ENCODE measurements at places on chromosomes 6 and 20. TPM values are rescaled to one million over a fixed set of nuclear protein-coding genes. Genes with fewer than 3 reads are reported as not detected.

DNA sequence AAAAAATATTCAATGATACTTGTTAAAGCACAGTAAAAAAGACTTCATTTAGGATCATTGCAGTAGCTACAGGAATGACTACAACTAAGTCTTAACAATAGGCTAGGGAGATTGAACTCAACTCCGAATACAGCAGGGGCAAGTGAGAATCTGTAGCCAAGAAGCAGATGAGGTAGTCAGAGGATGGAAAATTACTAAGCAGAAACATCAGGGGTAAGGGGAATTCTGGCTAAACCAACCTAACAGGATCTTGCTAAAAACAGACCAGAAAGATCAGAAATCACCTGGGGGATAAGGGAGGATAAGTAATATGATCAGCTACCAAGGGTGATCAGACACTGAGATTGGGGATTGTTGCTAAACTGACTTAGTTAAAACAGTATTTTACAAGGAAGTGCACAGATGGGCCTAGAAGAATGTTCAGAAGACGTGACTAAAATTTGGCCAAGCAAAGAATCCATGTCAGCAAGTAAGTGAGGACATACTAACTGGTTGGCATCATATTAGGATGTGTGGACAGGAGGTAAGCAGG is 217.5 kb downstream of the TENT5A start:
- no peak for DNase-seq
- H3K4me3 ChIP-seq = no peak overlapping the region
- no peaks in the 10 kb centered on the region for H3K4me1 ChIP-seq
- no peaks in the 10 kb centered on the region for H3K36me3 ChIP-seq
- no peak overlapping the region for H3K27ac ChIP-seq
- no peaks in the 10 kb centered on the region for H3K27me3 ChIP-seq

DNA sequence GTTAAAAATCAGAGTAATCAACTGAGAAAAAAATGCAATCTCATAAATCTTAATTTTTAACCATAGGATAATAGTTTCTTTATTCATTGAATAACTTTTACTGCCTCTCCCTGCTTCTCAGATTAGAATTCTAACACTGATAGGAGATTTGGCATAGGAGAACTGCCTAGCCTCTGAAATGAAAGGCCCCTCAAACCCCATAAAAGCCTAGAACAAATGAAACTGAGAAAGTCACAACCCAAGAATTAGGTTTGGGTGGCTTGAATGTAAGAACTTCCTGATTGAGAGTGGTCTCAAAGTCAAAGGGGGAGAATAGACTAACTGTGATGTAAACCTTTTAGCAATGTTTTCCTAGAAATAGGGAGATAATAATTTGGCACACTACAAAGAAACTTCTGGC is 52.2 kb downstream of the SAMD5 start:
- H3K27ac ChIP-seq = no peak overlapping the region
- no peaks in the 10 kb centered on the region for H3K27me3 ChIP-seq
- H3K4me1 ChIP-seq = no peaks in the 10 kb centered on the region
- H3K36me3 ChIP-seq = no peaks in the 10 kb centered on the region
- no peak overlapping the region for H3K4me3 ChIP-seq
- no peak for DNase-seq

GRCh38 chr6:135622081-135622480 is 124.5 kb upstream of the AHI1 start:
- no peak overlapping the region for H3K4me3 ChIP-seq
- peak overlapping the region; percentile 38 for H3K27ac ChIP-seq
- H3K4me1 ChIP-seq = peaks cover 32% of the 10 kb centered on the region
- DNase-seq = no peak
- H3K27me3 ChIP-seq = no peaks in the 10 kb centered on the region
- H3K36me3 ChIP-seq = no peaks in the 10 kb centered on the region

DNA sequence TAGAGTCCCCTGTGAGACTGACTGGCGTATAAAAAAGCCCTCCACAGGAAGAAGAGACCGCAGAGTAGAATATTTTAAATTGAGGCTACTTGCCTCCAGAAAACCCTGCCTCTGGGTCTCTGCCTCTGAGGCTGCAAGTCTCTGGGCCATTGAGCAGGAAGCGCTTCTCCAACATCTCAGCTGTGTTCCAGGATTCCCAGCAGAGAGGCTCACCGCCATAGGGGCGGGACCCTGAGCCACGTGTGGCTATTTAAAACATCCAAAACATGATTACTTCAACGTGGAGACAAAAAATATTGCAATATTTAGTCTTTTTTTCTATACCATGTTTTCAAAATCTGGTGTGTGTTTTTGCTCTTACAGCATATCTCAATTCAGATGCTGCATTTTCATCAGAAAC is 59.4 kb downstream of the GNAS-AS1 start:
- no peak overlapping the region for H3K4me3 ChIP-seq
- H3K27me3 ChIP-seq = peaks cover 10% of the 10 kb centered on the region
- no peak overlapping the region for H3K27ac ChIP-seq
- H3K36me3 ChIP-seq = no peaks in the 10 kb centered on the region
- H3K4me1 ChIP-seq = no peaks in the 10 kb centered on the region

DNA sequence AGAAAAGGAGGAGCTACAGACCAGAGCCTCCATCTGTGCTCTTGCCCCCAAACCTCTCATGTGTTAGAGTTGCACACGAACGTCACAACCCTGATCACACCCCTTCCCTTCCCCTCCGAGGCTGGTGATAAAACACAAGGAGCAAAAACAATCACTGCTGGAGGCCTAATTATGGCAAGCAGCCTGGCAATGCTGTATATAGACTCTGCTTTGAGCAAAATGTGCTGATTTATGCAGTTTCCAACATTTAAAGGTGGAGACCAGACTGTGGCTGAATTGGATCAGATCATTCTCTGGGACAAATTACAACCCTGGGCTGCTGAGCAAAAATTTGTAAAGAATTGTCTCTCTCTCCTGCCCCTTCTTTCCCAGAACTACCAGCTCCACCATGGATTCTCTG is 64.6 kb upstream of the SRSF6 start:
- H3K36me3 ChIP-seq = no peaks in the 10 kb centered on the region
- H3K4me1 ChIP-seq = no peaks in the 10 kb centered on the region
- DNase-seq = no peak
- no peak overlapping the region for H3K4me3 ChIP-seq

DNA sequence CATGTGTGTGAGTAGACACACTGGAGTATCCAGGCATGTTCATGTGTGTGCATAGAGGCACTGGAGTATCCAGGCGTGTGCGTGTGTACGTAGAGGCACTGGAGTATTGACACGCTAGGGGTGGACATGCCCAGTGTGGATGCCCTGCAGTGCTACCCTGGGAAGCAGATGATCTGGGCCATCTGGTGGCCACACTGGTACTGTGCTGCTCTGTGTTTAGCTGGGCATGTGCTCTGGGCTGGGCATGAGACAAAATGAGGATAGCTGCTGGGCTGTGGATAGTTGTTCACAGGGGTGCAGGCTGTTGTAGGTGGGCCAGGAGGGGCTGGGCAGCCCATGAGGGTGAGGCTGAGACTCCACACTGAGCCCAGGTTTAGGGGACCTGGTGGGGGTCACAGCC is 24.0 kb upstream of the NPBWR2 start:
- H3K27me3 ChIP-seq = peaks cover 19% of the 10 kb centered on the region
- DNase-seq = peak; percentile 48
- no peak overlapping the region for H3K4me3 ChIP-seq
- H3K27ac ChIP-seq = no peak overlapping the region

DNA sequence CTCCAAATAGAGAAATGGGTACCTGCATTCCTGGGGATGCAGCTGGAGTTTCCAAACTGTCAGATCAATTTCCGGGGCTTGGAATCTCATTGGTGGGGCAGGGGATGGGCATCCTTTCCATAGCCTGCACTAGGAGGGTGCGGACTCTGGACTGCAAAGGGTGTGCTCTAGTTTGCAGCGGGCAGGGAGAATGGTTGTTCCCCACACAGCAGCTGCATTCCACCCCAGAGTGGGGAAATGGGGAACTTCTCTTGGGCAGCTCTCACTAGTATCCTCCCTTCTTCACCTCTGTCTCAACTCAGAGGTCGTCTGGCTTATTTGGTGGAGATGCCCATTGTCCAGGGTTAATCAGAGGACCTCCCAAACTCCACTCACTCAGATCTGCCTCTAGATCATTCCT is 34.5 kb upstream of the CDKN1A start:
- H3K4me3 ChIP-seq = no peak overlapping the region
- no peaks in the 10 kb centered on the region for H3K4me1 ChIP-seq
- H3K27me3 ChIP-seq = no peaks in the 10 kb centered on the region
- H3K27ac ChIP-seq = no peak overlapping the region

- DNase-seq = no peak
- H3K27me3 ChIP-seq = peaks cover 3% of the 10 kb centered on the region
- H3K4me1 ChIP-seq = peaks cover 7% of the 10 kb centered on the region
- H3K4me3 ChIP-seq = no peak overlapping the region
These were observed 479.5 kb downstream of the CD83 start for GRCh38 chr6:14597090-14597489.

DNA sequence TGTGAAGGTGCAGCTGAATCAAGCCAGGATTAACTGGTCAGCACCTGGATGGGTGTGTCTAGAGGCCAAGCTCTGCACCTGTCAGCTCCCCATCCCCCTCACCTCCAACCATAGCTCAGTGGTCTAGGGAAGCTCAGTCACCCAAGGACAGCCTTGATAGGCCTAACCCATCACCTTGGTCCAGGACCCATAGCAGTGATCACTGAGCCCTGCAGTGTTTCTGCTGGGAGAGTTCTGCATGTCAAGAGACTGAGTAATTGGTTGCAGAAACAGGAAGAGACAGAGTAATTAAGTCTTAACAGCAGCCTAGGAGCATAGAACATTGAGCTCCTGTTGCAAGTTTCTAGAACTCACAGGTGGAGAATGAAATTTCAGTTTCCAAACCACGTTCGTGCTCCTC is 18.7 kb upstream of the RALGAPB start:
- no peaks in the 10 kb centered on the region for H3K4me1 ChIP-seq
- peaks cover 13% of the 10 kb centered on the region for H3K36me3 ChIP-seq
- no peak for DNase-seq
- H3K27me3 ChIP-seq = peaks cover 6% of the 10 kb centered on the region

- no peaks in the 10 kb centered on the region for H3K36me3 ChIP-seq
- no peak overlapping the region for H3K27ac ChIP-seq
- H3K27me3 ChIP-seq = peaks cover 27% of the 10 kb centered on the region
- no peak for DNase-seq
- no peak overlapping the region for H3K4me3 ChIP-seq
These were observed 2.5 kb downstream of the DEFB132 start for GRCh38 chr20:259981-260380.

GRCh38 chr20:7313047-7313446 is 545.6 kb downstream of the BMP2 start:
- H3K36me3 ChIP-seq = no peaks in the 10 kb centered on the region
- no peaks in the 10 kb centered on the region for H3K27me3 ChIP-seq
- H3K4me1 ChIP-seq = no peaks in the 10 kb centered on the region
- no peak overlapping the region for H3K4me3 ChIP-seq

- no peaks in the 10 kb centered on the region for H3K27me3 ChIP-seq
- H3K4me1 ChIP-seq = no peaks in the 10 kb centered on the region
- DNase-seq = no peak
- H3K4me3 ChIP-seq = no peak overlapping the region
These were observed 121.3 kb upstream of the CST7 start for GRCh38 chr20:24827603-24828295.

DNA sequence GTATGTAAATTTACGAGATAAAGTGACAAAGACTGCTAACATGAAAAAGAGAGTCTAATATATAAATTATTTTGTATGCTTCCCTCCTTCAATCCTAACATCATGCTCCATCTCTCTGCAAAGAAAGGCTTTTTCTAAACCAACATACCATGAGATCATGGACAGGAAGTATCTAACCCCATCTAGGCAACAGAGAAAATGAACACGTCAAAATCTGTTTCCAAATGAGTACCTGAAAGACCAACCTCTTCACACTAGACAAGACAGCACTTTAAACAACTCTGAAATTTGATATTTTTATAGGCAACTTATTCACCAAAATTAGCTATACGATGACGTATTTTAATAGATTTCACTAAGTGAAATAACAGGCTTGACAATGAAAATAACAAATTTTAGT is 54.6 kb downstream of the MAN1A1 start:
- H3K4me1 ChIP-seq = peaks cover 28% of the 10 kb centered on the region
- H3K4me3 ChIP-seq = peak overlapping the region; percentile 49
- peak overlapping the region; percentile 15 for H3K27ac ChIP-seq

GRCh38 chr6:54613596-54613995 is 233.0 kb upstream of the FAM83B start:
- no peaks in the 10 kb centered on the region for H3K27me3 ChIP-seq
- H3K27ac ChIP-seq = no peak overlapping the region
- H3K4me3 ChIP-seq = no peak overlapping the region
- H3K36me3 ChIP-seq = no peaks in the 10 kb centered on the region
- no peak for DNase-seq

- H3K4me3 ChIP-seq = no peak overlapping the region
- no peaks in the 10 kb centered on the region for H3K27me3 ChIP-seq
- H3K36me3 ChIP-seq = no peaks in the 10 kb centered on the region
These were observed 348.3 kb upstream of the POU3F2 start for GRCh38 chr6:98486057-98486456.

DNA sequence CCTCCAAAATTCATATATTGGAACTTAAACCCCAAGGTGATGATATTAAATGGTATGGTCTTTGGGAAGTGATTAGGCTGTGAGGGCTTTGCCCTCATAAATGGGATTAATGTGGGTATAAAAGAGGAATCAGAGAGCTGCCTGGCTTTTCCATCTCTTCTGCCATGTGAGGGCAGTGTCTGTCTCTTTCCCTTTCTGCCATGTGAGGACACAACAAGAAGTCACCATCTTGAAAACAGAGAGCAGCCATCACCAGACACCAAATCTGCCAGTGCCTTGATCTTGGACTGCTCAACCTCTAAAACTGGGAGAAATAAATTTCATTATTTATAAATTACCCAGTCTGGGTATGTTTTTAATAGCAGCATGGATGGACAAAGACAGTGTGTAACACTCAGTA is 263.0 kb downstream of the PAX1 start:
- H3K27me3 ChIP-seq = no peaks in the 10 kb centered on the region
- no peak overlapping the region for H3K27ac ChIP-seq
- H3K36me3 ChIP-seq = no peaks in the 10 kb centered on the region
- DNase-seq = no peak
- H3K4me3 ChIP-seq = no peak overlapping the region

- H3K27me3 ChIP-seq = no peaks in the 10 kb centered on the region
- H3K27ac ChIP-seq = no peak overlapping the region
- no peak overlapping the region for H3K4me3 ChIP-seq
These were observed 485.6 kb upstream of the SYNCRIP start for GRCh38 chr6:86128130-86128814.

Gene FOXC1
- 0.57 TPM for total RNA-seq

Gene NHSL1
- 0.14 TPM for total RNA-seq

Gene BTBD3
- 4.4 TPM for total RNA-seq

Gene ECT2L
- not detected for total RNA-seq

Gene TM9SF4
- 58.1 TPM for total RNA-seq

Gene SLC22A23
- total RNA-seq = 0.11 TPM

Gene RRAGD
- 1.3 TPM for total RNA-seq

Gene PLAGL2
- total RNA-seq = 39.4 TPM

Gene SCP2D1
- not detected for total RNA-seq

Gene SSTR4
- total RNA-seq = not detected

Gene PAK1IP1
- 24.8 TPM for total RNA-seq

Gene TMEM74B
- total RNA-seq = not detected

Gene ADGB
- not detected for total RNA-seq
